Aorta (tissue), 5 donors: ENCODE measurements at places on chromosomes 12 and 14. TPM values are rescaled to one million over a fixed set of nuclear protein-coding genes. Genes with fewer than 3 reads are reported as not detected.

Gene SERPINA3
- total RNA-seq: 220 TPM

Gene TPPP2
- not detected for total RNA-seq

GRCh38 chr12:121926874-121927706 lies 8.7 kb downstream of the CFAP251 start:
- DNase-seq: no peak

DNA sequence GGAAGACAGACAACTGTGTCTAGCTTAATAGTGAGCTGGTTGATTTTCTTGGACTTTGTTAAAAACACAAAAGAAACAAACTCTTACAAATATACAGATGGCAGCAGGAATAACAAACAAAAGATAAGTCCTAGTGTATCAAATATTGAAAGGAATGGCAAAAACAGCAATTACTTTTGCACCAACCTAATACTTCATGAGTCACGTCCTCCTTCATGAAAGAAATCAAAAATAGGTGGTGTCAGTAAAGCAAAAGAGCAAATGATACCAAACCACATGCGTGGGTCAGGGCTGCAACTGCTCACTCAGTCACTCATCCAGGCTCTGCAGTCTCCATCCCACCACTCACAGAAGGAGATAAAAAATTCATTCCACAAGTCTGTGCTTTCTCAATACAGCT lies 11.8 kb downstream of the ATG14 start:
- no peak for DNase-seq

DNA sequence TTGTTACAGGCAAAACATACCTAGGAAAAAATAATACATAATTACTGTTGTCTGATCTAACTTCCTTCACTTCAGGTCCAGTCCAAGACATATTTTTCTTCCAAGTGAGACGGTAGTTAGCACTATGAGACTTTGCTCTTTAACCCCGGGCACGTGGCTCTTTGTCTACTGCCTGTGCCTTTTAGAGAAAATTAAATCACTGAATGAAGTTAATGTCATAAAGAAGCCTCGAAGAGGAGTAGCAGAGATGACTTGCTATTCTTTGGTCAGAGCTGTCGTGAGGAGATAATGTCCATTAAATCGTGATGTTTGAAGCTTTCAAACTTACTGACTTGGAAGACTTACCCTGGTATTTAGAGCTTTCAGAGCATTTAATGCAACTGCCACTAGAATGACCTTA lies 8.7 kb downstream of the TESPA1 start:
- DNase-seq: no peak

GRCh38 chr12:110754101-110754793 lies 11.6 kb upstream of the PPP1CC start:
- peak; percentile 39 for DNase-seq
